Dermis microvascular lymphatic vessel endothelial cell (primary cell): ENCODE measurements at places on chromosomes 2 and 18. TPM values are rescaled to one million over a fixed set of nuclear protein-coding genes. Genes with fewer than 3 reads are reported as not detected.

Gene CYP27C1
- under 0.01 TPM in 1 of 2 replicates, not detected in the other for total RNA-seq

Gene RUFY4
- total RNA-seq = not detected in 2 replicates

Gene PROC
- total RNA-seq = under 0.01 TPM in 2 replicates

Gene SCN7A
- not detected in 2 replicates for total RNA-seq

Gene MARCHF7
- total RNA-seq = 63.8 and 92.3 TPM in 2 replicates

Gene CACNB4
- under 0.01 and 0.25 TPM in 2 replicates for total RNA-seq

Gene IL1R2
- 0.76 TPM in 1 of 2 replicates, not detected in the other for total RNA-seq

Gene IL37
- total RNA-seq = not detected in 2 replicates

Gene CTAGE1
- total RNA-seq = not detected in 2 replicates

Gene DCAF17
- total RNA-seq = 12.1 and 12.5 TPM in 2 replicates

Gene CYTIP
- not detected in 2 replicates for total RNA-seq

Gene GNLY
- not detected in 2 replicates for total RNA-seq

Gene ATP8B1
- total RNA-seq = 18.2 and 34.0 TPM in 2 replicates

Gene TMEM237
- total RNA-seq = 18.9 and 23.6 TPM in 2 replicates

Gene PTRHD1
- total RNA-seq = 36.7 and 37.6 TPM in 2 replicates

Gene DCC
- not detected in 2 replicates for total RNA-seq

Gene MAPK4
- total RNA-seq = not detected in 2 replicates
